SHP77 treated with DMSO at 0.1 percent for 48 hours (cell line): ENCODE measurements at places on chromosomes 12 and 14.

GRCh38 chr14:63867933-63868921 is 15.4 kb downstream of the SYNE2 start:
- DNase-seq = no peak

- DNase-seq = no peak
Measured at GRCh38 chr12:70840656-70841350, 79.7 kb downstream of the PTPRR start.

- no peak for DNase-seq
Measured at GRCh38 chr14:31560759-31561154, 447 bp upstream of the NUBPL start.

DNA sequence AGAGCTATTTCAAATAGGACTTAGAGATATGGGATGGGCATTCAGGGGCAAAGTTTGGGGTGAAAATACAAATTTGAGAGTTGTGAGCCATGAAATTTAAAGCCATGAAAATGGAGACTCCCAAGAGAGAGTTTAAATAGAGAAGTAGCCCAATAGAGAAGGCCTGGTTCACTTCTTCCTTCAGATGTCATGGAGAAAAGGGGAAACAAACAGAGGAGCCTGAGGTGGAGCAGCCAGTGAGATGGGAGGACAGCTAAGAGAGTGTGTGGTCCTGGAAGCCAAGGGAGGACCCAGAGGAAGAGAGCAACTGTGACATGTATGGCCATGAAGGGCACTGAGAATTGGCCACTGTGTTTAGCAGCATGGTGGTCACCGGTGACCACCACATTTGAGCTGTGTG is 12.3 kb upstream of the DYNLL1 start:
- DNase-seq = no peak

DNA sequence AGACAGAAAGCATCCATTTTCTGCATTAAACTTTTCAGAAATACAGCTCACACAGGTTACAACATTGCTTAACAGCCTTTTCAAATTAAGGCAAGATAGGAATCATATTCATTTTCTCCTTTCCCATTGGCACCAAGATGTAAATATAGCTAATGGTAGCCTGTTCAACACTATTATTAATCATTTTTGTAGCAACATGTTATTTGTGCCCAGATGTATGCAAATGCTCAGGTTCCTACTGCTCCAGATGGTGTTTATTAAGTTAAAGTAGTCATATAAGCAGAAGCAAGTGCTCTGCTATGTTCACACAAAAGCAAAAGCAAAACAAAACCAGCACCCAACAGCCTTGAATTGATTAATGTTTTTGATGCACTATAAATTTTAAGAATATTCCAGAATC is 1110.6 kb downstream of the SLC6A15 start:
- DNase-seq = no peak

- no peak for DNase-seq
Measured at GRCh38 chr14:45786266-45786665, 533.3 kb upstream of the MIS18BP1 start.

DNA sequence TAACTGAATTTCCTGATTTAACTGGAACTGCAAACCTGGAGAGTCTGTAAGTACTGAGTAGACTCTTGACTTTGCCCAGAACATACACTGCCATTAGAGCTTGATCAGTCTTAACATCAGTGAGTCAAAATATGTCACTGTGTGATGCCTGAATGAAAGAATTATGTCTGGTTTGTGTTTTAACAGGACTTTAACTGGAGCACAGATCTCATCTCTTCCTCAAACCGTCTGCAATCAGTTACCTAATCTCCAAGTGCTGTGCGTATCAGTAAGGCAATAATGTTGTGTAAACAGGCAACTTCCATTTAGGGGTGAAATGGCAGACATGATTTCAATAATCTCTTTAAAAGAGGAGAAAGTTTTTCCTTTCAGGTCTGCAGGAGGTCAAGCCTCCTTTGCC is 97.0 kb downstream of the ZFC3H1 start:
- no peak for DNase-seq

GRCh38 chr12:124765581-124766489 is 97.8 kb downstream of the SCARB1 start:
- no peak for DNase-seq

- DNase-seq = no peak
Measured at GRCh38 chr12:124694250-124694649, 126.8 kb upstream of the NCOR2 start.

- no peak for DNase-seq
Measured at GRCh38 chr14:37081218-37081617, 91.2 kb downstream of the SLC25A21 start.

- DNase-seq = no peak
Measured at GRCh38 chr14:95352481-95352880, 32.8 kb upstream of the CLMN start.

DNA sequence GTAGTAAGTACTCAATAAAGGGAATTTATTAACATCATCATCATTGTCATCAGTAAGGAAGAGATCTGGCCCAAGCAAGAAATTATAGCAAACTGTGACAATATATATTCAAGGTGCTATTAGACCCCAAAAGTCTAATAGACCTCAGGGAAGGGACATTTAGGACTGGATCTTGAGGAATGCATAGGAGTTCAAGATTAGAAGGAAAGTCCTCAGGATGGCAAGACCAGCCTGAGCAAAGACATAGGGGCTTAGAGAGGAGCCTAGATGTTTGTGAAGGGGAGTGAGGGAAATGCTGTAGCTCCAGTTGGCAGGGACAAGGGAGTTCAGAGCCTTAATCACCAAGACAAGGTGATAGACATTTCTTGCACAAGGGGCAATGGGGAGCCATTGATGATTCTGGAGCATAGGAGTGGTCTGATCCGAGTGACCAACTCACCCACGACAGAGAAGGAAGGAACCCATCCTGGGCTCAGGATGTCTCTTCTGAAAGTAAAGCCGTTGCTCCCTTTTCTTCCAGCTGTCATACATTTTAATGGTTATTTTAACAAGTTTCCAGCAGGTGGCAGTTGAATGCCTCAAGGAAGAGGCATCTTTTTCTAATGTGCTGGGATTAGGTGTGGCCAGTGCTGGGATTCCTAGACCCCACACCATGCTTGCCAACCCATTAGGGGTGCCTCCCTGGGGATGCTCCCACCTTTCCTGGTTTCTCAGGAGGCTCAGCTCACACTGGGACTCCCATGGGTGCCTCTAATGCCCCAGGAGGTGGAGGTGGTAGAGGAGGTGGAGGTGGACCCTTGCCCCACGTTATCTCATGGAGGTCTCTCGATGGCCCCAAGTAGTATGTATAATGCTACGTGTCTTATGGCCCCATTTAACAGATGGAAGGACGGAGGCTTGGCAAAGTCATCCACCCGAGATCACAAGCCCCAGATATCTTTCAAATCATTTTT is 37.8 kb downstream of the PHETA1 start:
- peak; percentile 39 for DNase-seq

- DNase-seq = no peak
Measured at GRCh38 chr14:78638926-78639325, 468.8 kb downstream of the NRXN3 start.

DNA sequence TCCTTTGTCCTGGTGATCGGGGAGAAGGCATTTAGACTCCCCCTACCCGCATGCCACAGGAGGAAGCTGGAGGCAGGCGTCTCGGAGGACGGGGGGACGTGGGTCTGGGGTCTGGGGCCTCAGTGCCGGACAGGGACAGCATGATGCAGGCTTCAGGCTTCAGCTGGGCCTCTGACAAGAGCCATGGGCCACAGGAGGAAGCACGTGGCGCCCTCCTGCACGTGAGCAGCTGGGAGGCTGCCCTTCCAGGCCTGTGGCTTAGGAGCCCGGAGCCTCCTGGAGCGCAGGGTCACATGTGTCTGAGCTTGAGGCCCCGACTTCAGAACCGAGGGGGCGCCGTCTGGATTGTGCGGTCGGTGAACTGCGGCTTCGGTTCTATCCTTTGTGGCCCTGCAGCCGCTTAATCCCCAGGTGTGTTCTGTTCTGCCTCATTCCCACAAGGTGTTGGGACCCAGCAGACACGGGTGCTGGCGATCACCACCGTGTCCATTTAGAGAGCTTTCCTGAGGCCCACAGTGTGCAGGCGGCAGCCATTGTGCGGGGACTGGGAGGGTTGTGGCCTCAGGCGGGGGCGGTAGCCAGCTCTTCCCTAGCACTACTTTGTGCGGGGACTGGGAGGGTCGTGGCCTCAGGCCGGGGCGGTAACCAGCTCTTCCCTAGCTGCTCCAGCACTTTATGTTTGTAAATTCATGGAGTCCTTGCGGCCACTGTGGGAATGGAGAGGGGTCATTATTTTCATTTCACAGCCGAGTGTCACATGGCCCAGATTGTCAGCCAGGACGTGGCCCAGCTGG is 150.2 kb downstream of the ADGRD1 start:
- DNase-seq = no peak

DNA sequence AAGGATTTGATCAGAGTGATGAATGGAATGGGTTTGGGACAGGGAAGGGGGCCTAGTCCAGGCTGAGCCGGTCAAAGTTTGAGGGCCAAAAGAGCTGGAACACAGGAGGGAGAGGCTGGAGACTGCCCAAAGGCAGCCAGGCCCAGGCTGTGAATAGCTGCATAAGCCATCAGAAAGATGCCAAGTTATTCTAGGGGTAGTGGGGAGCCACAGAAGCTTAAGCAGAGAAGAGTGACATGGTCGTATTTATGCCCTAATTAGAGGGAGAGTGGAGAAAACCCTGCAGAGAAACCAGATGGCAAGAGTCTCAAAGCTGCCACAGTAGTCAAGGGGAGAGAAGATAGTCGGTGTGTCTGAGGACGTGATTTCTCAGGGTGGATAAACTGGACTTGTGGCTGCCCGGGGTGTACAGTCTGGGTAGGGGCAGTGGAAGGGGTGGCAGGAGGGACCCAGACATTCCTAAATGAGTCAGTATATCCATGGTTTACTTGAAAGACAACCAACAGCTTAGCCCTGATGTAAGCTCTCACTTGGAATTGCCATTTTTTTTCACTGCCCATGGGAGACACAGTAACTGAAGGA is 99.2 kb downstream of the PRICKLE1 start:
- no peak for DNase-seq

DNA sequence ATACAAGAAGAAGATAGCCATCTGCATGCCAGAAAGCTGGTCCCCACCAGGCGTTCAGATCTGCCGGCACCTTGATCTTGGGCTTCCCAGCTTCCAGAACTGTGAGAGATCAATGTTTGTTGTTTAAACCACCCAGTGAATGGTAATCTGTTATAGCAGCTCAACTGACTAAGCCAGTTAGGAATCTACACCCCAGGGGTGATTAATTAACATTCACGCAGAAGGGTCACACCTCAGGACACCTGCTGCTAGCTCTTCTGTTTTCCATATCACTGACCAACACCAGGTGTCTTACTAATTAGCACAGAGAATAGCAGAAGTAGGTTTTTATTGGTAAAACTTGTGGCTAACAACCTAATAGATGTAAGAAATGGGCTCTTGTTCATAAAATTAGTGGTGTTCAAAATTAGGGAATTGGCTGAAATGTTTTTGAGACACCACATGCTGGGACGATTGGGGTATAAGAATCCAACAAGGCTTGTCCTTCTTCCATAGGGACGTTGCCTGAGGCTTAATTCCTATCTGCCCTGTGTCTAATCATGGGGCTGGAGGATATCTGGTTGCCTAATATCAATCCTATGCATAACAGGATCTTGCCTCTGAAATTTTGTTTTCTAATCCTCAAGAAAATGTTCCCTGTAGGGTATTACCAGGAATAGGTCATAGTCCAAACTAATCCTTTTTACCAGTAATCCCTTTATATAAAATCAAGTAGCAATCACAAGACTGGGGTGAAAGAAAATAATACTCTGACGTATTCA is 42.0 kb upstream of the CHST11 start:
- no peak for DNase-seq

DNA sequence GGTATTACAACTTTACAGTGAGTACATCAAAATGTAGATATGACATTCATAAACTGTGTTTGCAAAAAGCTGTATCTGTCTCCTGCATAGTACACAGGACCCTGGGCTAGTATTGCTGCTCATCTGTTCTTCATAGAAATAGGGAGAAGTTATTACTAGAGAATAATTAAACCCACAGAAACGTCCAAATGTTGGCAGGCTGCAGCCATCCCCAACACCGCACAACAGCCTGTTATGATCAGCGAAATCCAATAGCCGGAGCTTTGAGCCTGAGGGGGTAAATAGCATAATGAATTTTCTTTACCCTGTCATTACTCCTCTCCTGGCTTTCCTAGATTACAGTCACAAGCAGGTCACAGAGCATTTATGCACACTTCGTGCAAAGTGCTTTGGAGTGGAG is 178.0 kb downstream of the DACT1 start:
- no peak for DNase-seq
